ENCODE measurements at places on chromosomes 5 and 9.

- no peak for DNase-seq
Observed at GRCh38 chr5:173895401-173896165, 7.4 kb downstream of the CPEB4 start.

- no peak for DNase-seq
Observed at GRCh38 chr9:125133403-125134329, 9.7 kb downstream of the SCAI start.

DNA sequence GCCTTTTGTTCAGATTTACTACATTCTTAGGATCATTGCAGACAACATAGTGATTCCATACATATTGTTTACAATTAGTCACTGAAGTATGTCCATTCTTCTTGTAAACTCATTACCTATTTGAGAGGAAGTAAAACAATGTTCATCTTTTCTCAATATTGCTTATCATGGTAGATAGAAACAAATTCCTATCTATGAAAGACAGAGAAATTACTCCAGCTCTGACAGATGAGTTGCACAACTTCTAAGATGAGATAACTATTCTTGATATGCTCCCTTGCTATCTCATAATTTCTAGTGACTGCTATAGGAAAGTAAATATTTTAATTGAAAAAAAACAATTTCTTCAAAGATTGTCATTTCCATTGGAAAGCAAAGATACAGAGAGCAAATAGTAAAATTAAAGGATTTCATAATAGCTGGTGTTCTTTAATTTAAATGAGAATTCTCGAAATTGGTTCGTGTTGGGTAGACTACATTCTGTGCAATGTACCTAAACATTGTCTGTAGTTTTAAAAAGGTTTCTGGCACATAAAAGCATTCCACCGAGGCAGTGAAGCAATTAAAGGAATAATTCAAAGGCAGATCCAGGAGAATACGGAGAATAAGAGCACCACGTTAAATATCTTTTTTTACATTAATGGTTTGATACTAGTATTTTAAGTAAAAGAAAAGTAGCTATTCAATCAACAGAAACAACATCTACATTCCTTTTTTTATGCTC is 1029.1 kb upstream of the ACO1 start:
- no peak for DNase-seq

- DNase-seq, result no peak
Observed at GRCh38 chr5:150457121-150457520, 7.6 kb upstream of the RPS14 start.

GRCh38 chr9:127568618-127568970 is 43.5 kb upstream of the STXBP1 start:
- DNase-seq, result no peak

DNA sequence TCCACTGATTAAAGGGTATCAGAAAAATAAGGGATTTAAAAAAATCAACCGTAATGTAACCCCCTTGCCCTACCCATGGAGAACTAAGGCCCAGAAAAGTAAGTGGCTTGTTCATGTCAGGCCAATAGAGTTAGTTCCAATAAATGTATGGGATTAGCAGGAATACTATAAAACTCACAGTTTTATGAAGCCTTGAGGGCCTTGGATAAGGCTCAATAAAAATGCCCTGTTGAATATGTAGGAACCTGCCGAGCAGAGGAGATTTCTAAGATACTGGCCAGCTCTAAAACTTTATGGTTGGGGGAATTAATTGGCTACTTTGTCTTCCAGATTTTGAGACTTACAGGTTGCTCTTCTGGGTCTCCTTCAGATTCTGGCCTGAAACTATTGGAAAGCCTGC is 231.0 kb downstream of the GLIS3 start:
- no peak for DNase-seq

- DNase-seq, result no peak
Observed at GRCh38 chr5:981456-981855, 27.1 kb upstream of the NKD2 start.

GRCh38 chr5:73231246-73231778 is 58.3 kb downstream of the TMEM174 start:
- no peak for DNase-seq

DNA sequence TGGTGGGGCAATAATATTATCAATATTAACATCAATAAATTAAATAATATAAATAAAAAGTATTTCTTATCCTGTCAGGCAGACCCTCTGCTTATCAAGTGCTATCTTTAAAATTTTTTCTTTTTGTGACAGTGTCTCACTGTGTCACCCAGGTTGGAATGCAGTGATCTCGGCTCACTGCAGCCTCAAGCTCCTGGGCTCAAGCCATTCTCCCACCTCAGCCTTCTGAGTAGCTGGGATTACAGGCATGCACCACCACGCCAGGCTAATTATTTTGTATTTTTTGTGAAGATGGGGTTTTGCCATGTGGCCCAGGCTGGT is 53.2 kb downstream of the NDST1 start:
- DNase-seq, result no peak

GRCh38 chr5:128722551-128722950 is 184.5 kb upstream of the FBN2 start:
- no peak for DNase-seq

DNA sequence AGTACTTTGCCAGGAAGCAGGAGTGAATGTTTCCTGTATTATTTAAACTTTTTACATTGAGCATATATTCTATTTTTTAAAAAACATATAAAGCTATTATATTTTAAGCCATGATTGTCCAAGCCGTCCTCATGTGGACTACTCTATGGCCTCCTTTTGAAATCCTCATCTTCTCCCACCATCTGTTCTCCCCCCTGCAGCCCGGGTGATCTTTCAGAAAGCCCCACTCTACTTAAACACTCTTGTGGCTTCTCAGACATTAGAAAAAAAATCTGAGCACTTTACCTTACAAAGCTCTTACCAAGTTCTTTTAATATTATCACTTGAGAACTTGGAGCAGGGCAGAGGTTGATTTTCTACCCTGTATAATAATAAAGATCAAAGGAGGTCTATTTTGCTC is 95.4 kb downstream of the CAVIN4 start:
- no peak for DNase-seq

- DNase-seq, result no peak
Observed at GRCh38 chr5:55226934-55227663, at the start of gene MCIDAS. Gene MCIDAS, minus strand, starts transcription at chr5:55227315. Its CDS starts 177 bp downstream, at chr5:55227138.
